ENCODE measurements at places on chromosomes 2 and 18.

- DNase-seq = no peak
Observed at GRCh38 chr18:22505141-22505591, 87.5 kb upstream of the CTAGE1 start.

DNA sequence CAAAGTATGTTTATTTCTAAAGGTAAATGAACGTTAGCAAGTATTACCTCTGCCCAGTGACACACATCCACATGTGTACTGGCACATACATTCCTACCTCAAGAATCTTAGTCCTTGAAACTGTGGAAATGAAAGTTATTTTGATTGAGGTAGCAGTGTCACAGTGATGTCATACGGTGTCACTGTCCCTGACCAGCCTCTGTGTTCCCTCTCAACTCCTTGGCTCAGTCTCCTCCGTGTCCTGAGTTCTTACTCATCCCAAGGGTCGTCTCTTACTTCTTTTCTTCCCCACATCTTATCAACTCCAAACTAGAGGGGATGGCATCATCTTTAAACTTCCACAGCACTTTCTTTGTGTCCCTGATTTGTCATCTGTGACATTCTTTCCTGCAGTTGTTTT, 3.3 kb downstream of the NCK2 start:
- DNase-seq = no peak

GRCh38 chr18:44687421-44687820, 6.7 kb downstream of the SETBP1 start:
- DNase-seq = no peak

- no peak for DNase-seq
Observed at GRCh38 chr2:16765356-16765755, 99.7 kb upstream of the CYRIA start.

DNA sequence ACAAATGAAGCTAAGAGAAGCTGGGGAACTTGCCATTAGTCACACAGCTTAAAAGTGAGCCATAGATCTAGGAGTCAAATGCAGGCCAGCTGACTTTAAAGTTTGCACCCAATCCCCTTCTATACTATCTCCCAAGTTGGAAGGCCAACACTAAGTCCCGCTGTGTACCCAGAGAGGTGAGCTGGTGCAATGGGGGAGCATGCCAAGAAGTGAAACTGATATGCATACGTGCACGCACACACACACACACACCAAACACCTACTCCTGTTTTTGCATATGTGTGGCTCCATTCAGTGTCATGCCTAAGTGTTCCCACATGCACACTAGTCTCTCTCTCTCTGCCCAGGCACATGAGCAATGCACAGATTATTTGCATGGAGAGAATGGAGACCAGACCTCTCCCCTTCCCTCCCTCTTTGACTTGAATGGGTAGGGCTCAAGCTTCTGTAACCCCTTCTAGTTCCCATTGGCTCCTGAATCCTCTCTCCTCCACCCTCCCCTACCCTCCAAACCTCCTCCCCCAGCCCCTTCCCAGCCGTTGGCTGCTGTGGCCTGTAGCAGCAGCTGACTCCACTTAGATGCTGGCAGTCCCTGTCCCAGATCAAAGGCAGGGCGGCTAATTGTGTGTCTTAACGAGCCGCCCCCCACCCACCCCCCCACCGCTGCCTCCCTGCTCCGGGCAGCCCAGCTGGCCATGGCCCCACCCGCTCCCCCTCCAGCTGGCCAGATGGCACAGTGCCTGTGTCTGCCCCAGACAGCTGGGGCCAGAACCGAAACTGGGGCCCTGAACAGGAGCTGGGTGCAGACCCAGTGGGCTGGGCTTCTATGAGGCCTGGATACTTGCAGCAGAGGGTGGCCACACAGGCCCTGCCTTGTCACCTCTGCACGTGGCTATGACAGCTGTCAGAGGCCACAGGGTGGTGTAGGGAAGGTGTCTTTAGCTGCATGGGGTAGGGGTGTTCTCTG, 5.6 kb downstream of the WNT10A start:
- DNase-seq = no peak

DNA sequence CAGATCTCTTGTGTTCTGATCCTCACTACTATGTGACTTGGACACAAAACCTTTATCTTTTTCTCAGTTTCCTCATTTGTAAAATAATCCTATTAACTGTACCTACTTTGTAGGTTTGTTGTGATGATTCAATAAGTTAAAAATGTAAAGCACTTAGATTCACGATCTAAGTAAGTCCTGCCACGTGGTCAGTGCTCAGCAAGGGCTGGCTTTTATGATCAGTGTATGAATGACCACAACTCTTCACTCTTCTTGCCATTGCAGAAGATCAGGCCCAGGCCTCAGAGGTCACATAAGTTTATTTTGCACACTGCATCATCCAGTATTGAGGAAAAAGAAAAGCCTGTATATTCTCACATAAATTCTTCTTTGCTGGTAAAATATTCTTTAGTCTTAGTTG, 1192.5 kb upstream of the ACVR2A start:
- no peak for DNase-seq

GRCh38 chr18:35827275-35827902, 145.1 kb upstream of the RMP24 start:
- DNase-seq = no peak

GRCh38 chr2:177188482-177189469, 23.8 kb upstream of the HNRNPA3 start:
- DNase-seq = no peak

DNA sequence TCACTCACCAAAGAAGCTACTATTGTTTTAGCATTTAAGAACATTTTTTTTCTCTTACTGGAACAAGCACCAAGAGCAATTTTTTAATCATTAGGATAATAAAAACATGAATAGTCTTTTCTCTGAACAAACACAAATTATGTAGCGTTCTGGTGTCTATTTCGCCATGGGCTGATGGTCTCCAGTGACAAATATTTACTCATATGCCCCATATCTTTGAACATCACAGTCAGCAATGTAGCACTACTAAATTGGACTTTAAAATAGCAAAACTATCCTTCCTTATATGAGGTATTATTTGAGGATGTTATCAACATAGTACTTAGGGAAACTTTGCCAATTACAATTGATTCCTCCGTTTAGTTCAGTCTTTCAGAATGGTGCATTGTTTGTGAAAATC, 1326.0 kb upstream of the ZEB2 start:
- DNase-seq = no peak

- DNase-seq = no peak
Observed at GRCh38 chr2:106299696-106300095, 105.6 kb upstream of the UXS1 start.

GRCh38 chr2:173436088-173436487, 81.4 kb downstream of the CDCA7 start:
- no peak for DNase-seq

- no peak for DNase-seq
Observed at GRCh38 chr2:238987352-238987981, 139.6 kb downstream of the TWIST2 start.

DNA sequence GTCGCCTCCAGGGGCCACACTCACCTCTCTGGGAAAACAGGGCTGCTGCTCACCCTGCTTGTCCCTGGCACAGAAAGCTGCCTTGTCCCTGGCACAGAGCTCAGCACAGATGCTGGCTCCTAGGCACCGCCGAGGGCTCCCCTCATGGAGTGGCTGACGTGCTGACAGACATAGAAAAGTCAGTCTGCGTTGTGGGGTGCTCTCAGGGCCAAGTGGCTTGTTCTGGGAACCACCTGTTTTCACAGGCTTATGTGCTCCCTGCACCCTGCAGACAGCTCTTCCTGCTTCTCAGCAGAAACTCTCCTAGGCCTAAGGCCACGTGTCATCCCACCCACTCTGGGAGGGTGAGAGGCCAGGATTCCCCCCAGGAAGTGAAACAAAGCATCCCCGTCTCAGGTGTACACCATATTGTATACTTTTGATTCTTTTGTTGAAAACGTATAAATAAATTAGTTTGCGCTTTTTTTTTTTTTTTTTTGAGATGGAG, 84.7 kb upstream of the TMEM200C start:
- DNase-seq = no peak

GRCh38 chr2:136131961-136132824, 14.2 kb upstream of the CXCR4 start:
- no peak for DNase-seq

GRCh38 chr18:50578030-50578429, 18.1 kb downstream of the MAPK4 start:
- no peak for DNase-seq

DNA sequence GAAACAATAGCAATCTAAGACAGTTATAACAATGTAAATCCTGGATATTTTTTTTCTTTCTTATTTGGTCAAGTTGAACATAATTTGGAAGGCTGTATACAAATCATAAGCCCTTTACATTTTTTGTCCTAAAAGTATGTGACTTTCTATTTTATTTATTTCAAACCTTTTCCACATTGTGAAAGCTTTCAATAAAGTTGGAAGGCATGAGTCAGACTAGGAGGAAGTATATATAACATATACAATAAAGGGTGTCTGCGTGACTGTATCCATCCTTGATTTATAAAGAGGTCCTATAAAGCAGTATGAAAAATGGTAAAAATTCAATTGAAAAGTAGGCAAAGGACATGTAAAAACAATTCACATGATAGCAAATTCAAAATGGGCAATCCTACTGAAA, 44.4 kb downstream of the CRACDL start:
- no peak for DNase-seq

DNA sequence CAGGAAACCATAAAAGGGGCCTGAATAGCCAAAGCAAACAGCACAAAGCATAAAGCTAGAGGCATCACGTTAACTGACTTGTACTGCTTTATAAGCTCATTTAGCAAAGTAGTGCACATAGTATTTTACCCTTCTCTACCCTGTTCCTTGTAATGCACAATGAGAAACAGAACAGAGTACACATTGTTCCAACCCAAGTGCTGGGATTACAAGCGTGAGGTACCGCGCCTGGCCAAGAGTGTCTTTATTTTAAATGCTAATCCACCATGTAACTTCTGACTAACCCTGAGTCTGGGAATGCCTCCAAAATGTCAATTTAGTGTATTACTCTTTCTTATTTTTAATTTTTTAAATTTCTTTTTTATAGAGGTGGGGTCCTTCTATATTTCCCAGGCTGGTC, 46.4 kb upstream of the STON1 start:
- no peak for DNase-seq

- no peak for DNase-seq
Observed at GRCh38 chr18:58887613-58887963, 22.9 kb downstream of the ZNF532 start.

- no peak for DNase-seq
Observed at GRCh38 chr2:240644171-240644651, 18.9 kb downstream of the GPR35 start.

GRCh38 chr2:102005989-102006885, 14.5 kb downstream of the IL1R2 start:
- DNase-seq = peak; percentile 44

DNA sequence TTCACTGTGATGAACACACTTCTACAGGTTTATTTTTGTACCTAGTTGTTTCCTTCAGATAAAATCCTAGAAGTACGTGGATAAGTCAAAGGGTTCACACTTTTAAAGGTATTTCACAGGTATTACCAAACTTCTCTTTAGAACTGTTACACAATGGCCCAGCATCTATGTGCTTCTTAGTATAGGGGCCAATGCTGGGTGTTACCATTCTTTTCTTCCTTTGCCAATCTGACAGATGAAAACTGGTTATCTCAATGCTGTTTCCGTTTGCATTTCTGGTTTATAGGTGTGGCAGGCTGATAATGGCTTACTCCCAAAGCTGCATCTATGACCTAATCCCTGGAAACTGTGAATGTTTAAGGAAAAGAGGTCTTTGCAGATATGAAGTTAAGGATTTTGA, 2.8 kb upstream of the TCF7L1 start:
- DNase-seq = no peak

DNA sequence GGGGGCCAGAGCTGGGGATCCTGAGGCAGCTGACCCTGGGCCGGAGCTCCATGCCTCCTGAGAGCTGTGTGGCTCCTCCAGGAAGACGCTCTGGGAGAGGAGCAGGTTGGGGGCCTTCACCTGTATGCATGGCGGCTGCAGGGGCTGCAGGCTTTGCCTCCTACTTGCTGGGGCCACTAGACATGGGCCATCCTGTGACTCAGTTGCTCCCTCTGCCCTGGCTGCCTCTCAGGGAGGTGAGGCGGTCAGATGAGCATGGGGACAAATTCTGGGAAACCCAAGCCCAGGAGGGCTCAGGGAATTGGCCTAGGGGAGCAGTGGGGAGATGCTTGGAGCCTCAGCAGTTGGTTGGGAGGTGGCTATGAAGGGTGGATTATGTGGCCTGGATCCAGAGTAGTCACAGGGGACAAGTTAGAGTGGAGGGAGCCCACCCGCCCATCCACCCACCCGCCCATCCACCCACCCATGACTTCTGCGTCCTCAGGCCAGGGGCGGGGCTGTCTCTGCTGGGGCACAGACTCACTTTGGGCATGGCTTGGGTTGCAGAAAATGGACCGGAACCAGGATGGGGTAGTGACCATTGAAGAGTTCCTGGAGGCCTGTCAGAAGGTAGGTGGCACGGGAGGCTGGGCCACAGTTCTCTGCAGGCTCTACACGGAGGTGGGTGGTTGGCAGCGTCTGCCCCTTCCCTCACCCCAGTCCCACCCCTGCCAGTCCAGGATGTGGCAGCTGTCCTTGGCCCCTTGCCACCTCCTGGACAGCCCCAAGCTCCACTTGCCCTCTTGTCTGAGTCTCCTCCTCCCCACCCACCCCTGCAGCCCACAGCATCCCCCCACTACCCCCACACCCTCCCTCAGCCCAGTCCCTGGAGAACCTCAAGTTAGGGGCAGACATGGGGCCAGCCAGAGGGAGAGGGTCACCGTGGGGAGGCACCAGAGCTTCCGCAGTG, 19.5 kb upstream of the FAHD2A start:
- no peak for DNase-seq

DNA sequence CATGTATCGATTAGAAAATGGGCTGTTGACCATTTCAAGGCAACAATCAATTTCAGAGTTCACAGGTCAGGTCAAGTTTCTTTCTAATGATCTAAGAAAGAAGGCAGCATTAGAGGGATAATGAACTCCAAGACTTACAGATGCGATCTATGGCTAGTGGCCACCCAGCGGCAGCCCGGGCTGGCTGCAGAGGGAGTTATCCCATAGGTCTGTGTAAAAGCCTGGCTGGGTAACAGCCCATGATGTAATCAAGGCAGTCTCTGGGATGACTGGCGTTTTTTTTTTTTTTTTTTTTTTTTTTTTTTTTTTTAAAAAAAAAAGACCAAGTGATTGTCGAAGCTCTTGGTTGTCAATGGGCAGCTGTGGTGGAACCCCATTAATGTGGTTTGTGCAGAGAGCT, 171.1 kb upstream of the SKOR2 start:
- peak; percentile 48 for DNase-seq
